ENCODE measurements at places on chromosomes 1 and 21. TPM values are rescaled to one million over a fixed set of nuclear protein-coding genes. Genes with fewer than 3 reads are reported as not detected.

CNR2 gene
- not detected for total RNA-seq

DNA sequence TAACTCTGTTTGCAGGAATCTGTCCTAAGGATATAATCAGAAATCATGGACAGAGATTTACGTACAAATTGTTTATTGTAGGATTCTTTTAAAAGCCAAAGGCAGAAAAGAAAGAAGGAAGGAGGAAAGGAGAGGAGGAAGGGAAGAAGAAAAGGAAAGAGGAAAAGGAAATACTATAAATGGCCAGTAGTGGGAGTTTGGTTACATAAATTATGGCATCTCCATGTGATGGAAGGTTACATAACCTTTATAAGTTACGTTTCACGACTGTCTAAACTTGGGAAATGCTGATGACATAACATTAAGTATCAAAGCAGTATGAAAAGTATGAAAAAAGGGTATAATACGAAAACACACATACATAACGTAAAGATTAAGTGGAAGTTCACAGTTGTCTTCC is 39.0 kb downstream of the SMYD2 start:
- no peak for DNase-seq

DNA sequence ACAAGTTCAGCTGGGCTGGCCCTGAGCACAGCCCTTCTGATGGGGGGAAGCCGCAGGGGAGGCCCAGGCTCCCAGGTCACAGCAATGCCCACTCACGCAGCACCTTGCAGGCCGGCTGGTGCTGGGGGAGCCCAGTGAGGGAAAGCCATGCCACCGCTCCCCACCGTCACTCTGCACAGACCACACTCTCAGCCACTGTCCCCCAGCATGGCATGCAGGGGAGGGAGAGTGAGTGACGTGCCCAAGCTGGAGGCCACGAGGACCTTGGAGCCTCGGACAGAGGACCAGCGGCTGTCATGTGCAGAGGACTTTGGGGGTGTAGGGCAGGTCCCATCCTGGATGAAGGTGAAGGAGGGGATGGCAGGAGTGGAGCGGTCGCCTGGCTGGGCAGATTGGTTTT is 25.1 kb downstream of the SLC45A1 start:
- DNase-seq = no peak

DNA sequence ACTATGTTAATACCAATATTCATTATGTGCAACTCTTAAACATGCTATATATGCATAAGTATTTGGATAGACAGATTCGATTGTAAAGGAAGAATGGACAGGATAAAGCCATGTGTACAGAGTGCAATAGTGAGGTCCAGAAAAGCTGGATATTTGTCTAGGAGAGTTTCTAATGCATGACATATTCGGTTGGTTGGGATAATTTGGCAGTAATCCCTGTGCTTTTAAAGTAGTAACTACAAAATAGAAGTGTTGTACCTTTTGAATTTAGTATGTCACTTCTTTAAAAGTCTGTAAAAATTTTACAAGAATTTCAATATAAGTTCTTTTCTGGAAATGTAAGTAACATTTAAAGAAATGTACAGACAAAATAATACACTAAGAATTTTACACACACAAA is 774.5 kb downstream of the USP25 start:
- DNase-seq = no peak

- no peak for DNase-seq
Measured at GRCh38 chr1:194816859-194817258, 1630.4 kb upstream of the B3GALT2 start.

GRCh38 chr1:84330125-84330984 is 28.8 kb downstream of the SAMD13 start:
- DNase-seq = no peak

DNA sequence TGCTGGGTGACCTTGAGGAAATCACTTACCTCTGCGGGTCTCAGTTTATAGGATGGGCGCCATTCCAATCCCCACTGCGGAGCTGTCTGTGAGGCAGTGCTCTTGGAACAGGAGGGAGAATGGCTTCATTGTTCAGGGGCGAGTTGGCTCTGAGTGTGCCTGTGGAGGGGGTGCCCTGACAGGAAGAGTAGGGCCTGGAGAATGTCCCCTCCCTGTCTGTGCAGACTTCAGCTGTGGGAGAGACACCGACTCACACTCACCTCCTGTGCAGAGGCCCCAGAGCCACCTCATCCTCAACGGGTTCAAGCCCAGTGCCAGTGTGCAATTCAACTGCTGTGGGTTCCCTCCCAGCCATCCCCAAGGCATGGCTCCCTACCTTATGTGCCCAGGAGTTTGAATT is 17.1 kb downstream of the ADORA1 start:
- DNase-seq = no peak

GRCh38 chr1:178011465-178011828 is 41.6 kb upstream of the SEC16B start:
- no peak for DNase-seq

- DNase-seq = no peak
Measured at GRCh38 chr1:164561007-164561406, 2.0 kb downstream of the PBX1 start.

ETNK2 gene
- total RNA-seq = 0.93 TPM

TMEM61 gene
- not detected for total RNA-seq

- peak; percentile 52 for DNase-seq
Measured at GRCh38 chr1:8448911-8449661, 131.2 kb downstream of the SLC45A1 start.

GRCh38 chr1:36766481-36766880 is 267.8 kb downstream of the GRIK3 start:
- no peak for DNase-seq

- DNase-seq = peak; percentile 32
Measured at GRCh38 chr1:31064718-31065309, 703 bp downstream of the PUM1 start.

HIVEP3 gene
- total RNA-seq = 13.4 TPM

DNA sequence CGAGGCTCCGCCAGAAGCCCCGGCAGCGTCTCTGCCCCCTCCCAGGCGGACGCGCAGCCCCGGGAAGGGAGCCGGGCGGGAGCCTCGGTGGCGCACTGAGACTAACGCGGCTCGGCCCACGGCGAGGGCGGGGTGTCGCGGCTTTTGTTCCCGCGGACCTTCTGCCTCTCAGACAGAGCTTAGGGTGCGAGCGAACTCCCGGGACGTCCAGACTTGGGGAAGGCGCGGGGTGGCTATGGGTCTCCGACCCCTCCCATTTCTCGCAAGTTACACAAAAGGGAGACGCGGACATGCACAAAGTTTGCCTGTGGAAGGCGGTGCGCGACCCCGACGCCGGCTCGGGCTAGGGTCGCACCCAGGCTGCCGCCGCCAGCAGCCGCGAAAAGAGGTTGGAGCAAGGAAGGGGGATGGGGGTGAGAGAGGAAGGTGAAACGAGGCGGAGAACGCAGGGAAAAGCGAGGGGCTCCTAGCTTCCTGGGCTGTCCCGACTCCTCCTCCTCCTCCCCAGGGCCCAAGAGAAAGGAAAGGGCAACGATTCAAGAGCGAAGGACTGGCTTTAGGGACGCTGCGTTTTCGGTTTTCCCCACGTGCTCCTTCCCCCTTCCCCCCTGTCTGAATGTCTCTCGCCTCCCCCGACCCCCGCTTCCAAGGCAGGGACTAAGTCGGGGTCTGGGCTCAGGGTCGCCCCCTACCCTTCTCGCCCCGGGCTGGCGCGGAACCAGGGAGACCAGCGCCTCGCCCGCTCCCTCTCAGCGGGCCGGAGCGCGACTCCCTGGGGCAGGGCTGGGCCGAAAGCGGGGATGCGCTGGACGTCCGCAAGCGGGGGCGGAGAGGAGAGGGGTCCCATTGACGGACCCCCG is 729 bp downstream of the APP start:
- peak; percentile 43 for DNase-seq

- no peak for DNase-seq
Measured at GRCh38 chr1:50023292-50024159, at the start of gene AGBL4. AGBL4 (minus strand) TSS chr1:50023954.

- DNase-seq = no peak
Measured at GRCh38 chr1:56808410-56808809, 10.8 kb downstream of the FYB2 start.

- DNase-seq = peak; percentile 60
Measured at GRCh38 chr1:31715087-31715872, 11.5 kb upstream of the COL16A1 start.

GRCh38 chr21:32112195-32112594 is 166.7 kb downstream of the MIS18A start:
- DNase-seq = no peak

ZNF669 gene
- total RNA-seq = 8.2 TPM

GRCh38 chr1:45037456-45037855 is 25.4 kb downstream of the UROD start:
- peak; percentile 19 for DNase-seq

F5 gene
- 59.1 TPM for total RNA-seq

GRCh38 chr1:21058035-21058793 is 118.5 kb downstream of the EIF4G3 start:
- DNase-seq = no peak

DNA sequence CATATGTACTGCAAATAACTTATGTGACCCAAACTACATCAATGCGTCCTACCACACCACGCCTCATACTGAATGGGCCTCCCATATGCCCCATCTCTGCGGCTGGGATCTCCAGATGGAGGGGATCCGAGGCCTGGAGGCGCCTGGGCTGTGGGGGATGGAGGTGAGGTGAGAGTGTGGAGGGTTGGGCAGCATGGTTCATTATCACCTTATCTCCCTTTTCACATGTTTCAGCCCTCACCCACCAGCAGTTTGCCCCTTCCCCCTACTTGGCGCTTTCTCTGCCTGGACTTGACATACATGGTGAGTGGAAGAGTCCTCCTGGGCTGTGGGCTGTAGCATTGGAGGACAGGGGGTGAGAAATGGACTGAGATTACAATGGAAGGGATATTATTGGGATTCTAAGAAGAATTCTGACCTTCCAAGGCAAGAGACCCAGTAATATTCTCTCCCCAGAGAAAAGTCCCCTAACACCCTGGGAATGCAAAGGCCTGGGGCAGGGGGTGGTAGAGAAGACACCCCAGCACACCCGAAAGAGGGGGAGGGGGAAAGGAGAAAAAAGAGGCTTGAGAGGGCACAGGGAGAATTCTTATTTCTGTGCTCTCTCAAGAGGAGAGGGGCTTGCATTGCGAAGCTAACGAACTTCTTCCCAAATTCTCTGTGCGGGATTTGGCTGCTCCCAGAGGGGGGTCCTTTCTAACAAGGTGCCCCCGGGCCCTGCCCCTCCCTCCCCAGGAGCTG is 61.4 kb downstream of the MEF2D start:
- no peak for DNase-seq

- DNase-seq = no peak
Measured at GRCh38 chr1:13779930-13780329, 79.9 kb downstream of the PRDM2 start.

- no peak for DNase-seq
Measured at GRCh38 chr1:109792056-109792831, 28.5 kb upstream of the EPS8L3 start.

DNA sequence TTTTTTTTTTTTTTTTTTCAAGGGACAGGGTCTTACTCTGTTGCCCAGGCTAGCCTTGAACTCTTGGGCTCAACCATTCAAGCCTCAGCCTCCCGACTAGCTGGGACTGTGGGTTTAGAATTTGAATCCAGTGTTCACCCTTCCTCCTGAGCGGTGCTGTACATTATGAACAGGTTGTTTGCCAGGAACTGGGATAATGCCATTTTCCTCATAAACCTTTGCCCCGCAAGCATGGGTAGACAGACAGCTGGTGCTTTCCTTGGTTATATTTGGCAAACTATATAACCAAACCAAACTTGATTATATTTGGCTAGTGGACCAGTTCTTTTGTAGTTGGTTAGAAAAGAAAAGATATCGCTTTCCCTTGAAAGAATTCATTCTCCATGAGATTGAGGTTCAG is 54.9 kb downstream of the GALNT2 start:
- DNase-seq = no peak

- DNase-seq = no peak
Measured at GRCh38 chr1:19273106-19273843, 15.3 kb downstream of the AKR7A3 start.

DNA sequence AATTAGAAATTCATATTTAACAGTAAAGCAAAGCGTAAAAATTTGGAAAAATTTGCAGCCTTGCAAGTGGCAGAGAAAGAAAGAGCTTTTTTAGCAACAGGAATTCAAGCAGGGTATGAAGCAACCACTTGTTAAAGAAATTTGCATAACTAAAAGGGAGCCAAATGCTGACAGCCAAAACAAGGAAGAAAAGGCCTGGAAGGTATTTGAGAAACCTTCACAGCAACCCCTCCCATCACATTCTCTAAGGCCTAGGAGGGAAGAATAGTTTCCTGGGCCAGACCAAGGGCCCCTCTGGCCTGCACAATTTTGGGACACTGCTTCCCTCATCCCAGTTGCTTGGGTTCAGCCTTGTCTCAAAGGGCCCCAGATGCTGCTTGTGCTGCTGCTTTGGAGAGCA is 672.4 kb upstream of the TMPRSS15 start:
- no peak for DNase-seq

TNFRSF14 gene
- total RNA-seq = 120 TPM

DNA sequence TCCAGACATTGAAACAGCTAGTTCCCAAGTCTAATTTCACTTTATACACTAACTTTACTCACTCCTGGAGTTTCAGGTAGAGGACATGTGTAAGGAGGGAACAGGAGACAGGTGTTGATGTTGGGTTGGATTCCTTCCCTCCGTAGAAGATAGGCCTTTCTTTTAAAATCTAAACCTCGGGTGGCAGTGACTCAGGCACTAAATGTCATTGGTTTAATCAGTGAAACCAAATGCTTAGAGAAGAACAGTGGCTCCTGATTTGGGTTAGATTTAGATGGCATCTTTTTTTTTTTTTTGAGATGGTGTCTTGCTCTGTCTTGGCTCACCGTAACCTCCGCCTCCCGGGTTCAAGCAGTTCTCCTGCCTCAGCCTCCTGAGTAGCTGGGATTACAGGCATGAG is 7.2 kb downstream of the CAP1 start:
- peak; percentile 32 for DNase-seq

DNA sequence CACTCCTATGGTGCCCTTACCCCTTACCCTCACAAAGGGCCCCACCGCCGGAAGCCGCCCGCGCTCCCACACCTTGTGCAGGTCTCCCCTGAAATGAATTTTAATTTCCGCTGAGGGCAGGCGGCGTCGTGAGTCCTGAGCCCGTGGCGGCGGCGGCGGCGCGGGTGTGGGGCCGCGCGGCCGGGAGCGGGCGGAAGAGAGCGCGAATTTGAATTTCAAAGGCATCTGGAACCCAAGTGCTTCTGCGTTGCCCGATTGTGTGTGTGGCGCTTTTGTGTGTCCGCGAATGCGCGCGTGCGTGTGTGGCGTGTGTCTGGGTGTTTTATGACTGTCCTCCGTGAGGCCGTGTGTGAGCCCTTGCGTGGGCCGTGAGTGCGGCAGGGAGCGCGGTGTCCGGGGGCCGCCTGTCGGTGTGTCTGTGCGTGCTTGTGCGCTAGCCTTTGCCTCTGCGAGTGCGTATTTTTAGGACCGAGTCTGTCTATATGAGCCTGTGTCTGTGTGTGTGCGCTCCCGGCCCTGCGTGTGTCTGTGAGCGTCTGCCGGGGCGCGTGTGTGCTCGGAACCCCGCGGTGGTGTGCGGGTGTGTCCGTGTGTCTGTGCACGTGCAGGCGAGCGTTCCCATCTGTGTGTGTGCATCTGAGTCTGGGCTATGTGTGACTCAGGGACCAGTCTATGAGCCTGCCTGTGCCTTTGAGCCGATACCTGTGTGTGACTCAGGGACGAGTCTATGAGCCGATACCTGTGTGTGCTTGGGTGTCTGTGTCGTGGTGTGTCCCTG is 7.9 kb upstream of the ADGRB2 start:
- peak; percentile 69 for DNase-seq

GRCh38 chr1:41360074-41360785 is 1.0 kb upstream of the FOXO6 start:
- no peak for DNase-seq

Data from activated naive CD4-positive, alpha-beta T cell treated with anti-CD3 and anti-CD28 coated beads for 36 hours (primary cell).